ENCODE measurements at places on chromosomes 1 and 21. TPM values are rescaled to one million over a fixed set of nuclear protein-coding genes. Genes with fewer than 3 reads are reported as not detected.
A peak's percentile ranks its signal among the peaks of the same experiment; 100 is the strongest.

- no peak for DNase-seq
Observed at GRCh38 chr1:204992201-204992997, 50.6 kb upstream of the CNTN2 start.

DNA sequence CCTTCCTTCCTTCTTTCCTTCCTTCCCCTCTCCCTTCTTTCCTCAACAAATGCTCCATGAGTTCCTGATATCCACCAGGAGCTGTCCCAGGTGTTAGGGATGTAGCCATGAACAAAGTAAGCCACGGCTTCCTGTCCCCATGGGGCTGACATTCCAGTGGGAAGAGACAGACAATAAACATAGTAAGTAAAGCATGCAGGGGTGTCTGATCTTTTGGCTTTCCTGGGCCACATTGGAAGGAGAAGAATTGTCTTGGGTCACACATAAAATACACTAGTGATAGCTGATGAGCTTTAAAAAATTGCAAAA lies 81.5 kb upstream of the ZBTB40 start:
- no peak for DNase-seq

- no peak for DNase-seq
Observed at GRCh38 chr1:243394601-243395464, 139.0 kb downstream of the SDCCAG8 start.

- peak; percentile 17 for DNase-seq
Observed at GRCh38 chr1:212915245-212916091, 34.9 kb upstream of the VASH2 start.

GRCh38 chr1:205719762-205720161 lies 30.2 kb downstream of the NUCKS1 start:
- DNase-seq, result no peak

GRCh38 chr1:25958465-25958864 lies 39.4 kb downstream of the PAFAH2 start:
- DNase-seq, result peak; percentile 89

DNA sequence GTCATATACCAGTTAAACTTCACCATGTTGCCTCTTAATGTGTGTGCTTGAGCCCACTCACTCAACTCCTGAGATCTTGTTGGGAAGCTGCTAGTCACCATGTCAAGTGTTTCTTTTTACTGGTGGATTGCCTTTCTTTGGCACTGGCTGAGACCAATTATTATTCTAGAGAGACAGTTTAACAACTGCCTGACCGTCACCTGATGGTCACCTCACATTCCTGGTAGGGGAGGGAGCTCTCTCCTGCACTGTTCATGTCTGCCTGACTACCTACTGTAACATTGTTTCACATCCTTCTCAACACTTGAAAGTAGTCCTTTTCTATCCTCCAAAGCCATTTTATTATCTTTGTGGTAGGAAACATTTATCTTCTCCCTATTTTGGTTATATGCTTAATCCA lies 172.3 kb downstream of the RWDD3 start:
- DNase-seq, result no peak

- no peak for DNase-seq
Observed at GRCh38 chr21:36425286-36425685, 40.1 kb downstream of the CHAF1B start.

DNA sequence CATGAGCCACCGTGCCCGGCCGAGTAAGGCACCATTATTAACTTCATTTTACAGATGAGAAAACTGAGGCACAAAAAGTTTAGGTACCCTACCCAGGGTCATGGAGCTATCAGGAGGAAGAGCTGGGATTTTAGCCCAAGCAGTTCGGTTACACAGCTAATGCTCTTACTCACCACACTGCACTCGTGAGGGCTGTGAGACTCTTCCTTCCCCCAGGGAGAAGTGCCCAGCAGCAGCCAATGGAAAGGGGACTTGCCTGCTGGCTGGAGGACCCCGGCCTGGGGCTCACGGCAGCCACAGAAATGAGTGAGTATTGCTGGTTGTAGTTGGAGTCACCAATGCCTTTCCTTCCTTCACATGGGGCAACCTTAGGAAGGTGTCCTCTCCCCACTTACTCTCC lies 5.2 kb upstream of the CSF1 start:
- no peak for DNase-seq

GRCh38 chr21:38352536-38353219 lies 95.9 kb downstream of the KCNJ15 start:
- peak; percentile 73 for DNase-seq

DNA sequence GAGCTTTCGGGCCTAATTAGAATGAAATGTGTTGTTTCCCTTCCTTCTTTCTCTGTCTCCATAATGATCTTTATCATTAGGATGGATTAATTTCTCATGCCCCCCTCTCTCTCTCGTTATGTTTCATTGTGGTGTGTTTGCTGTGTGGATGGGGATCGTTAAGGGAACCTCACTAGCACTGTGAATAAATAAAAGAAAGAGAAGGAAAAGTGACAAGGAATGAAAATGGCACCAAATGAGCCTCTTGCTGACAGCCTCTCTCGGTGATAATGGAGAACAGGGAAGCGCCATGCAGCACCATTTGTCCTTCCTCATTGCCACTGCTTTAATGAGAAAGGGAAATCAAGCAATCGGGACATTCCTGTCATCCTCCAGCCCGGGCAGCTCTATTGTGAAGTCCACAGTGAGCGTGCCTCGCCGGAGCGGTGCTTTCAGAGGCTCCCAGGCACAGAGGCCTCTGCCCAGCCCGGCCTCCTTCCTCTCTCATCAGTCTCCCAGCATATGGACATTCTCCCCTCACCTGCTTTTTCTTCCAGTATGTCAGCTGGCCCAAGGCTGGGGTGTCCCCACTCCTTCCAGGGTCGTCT lies 265.7 kb upstream of the TMEM51 start:
- no peak for DNase-seq

The FABP3 gene
- total RNA-seq, result not detected

DNA sequence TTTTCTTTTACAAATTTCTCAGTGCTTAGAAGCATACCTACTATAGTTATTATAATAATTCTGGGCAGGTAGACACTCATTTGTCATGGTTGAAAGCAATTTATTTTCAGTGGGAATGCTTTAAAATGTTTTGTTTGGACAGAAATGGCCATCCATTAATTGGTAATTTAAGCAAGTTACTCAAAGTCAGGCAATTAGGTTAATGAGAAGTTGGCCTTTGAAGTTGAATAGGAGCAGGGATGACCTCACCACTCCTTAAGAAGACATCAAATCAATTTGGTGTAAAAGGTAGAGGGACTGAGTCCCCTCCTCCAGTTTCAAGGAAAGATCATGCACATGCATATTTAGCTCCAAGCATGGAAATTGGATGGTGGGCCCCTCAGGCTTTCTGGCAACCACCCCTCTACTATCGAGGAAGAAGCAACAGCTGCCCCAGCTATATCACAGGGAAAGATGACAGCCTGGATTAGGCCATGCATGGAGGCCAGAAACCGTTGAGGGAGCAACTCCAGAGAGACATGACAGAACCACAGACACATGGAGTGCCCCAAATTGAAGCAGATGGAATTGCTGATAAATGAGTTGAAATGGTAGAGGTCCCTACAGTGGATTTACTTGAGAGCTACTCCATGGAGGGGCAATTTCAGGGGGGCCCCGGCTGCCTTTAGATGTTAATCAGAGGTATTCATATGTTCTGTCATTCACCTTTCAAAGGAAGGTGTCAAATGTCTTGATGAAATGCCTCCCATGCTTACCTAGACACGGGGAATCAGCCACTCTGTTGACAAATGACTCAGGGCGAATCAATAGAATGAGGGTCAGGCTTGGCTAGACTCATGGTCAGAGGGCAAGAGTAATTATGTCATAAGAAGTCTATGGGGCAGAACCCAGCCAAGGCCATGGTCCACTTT lies 26.7 kb downstream of the HLX start:
- no peak for DNase-seq

GRCh38 chr1:195530961-195531360 lies 1077.3 kb downstream of the KCNT2 start:
- no peak for DNase-seq

GRCh38 chr1:58447886-58448285 lies 98.6 kb downstream of the OMA1 start:
- DNase-seq, result no peak

DNA sequence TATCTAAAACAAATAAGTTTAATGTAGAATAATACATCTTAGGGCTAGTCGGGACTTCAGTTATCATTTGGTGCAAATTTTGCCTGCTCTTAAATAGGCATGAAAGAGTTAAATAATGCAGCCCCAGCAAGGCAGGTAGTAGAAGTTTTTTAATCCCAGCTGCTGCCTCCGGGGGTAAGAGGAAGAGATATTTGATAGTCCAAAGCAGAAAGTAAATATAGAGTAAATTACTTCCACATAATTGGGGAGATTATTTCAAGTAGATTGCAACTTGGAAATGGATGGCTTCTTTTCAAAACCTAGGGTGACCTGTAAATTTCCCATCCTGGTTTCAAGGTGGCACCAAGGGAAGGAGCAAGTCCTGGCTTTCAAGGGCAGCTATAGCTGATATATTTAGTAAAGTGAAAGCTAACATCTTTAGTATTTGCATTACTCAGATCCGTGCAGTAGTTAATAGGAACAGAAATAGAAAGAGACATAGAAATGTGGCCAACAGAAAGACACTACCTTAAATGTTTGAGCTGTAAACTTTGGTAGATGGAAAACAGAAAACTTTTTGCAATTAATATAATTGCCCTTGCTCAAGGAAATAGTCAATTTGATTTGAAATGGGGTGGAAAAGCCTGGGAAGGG lies 109.1 kb downstream of the LMO4 start:
- DNase-seq, result no peak

- no peak for DNase-seq
Observed at GRCh38 chr1:175563236-175563895, 180.0 kb downstream of the TNR start.

The KRTAP20-4 gene
- total RNA-seq, result not detected

GRCh38 chr21:44919111-44919912 lies 1.4 kb downstream of the ITGB2 start:
- no peak for DNase-seq

DNA sequence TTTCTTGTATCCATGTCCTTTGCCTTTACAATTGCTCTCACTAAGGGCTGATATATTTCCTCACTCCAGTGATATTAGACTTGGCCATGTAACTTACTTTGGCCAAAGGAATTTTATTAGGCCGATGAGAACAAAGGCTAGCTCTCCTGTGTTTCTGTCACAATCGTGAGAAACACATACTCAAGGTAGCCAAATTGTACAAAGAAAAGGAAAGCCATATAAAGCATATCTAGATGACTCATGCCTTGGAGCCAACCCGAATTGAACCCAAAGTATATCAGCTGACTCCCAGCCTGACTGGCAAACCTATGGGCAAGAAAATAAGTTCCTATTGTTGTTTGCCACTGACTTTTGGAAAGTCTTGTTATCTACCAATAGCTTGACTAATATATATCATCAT lies 371.7 kb upstream of the LRRC7 start:
- DNase-seq, result peak; percentile 34

- DNase-seq, result no peak
Observed at GRCh38 chr21:28767523-28767922, 225.2 kb downstream of the LTN1 start.

The HCRTR1 gene
- total RNA-seq, result not detected

The SLC44A3 gene
- total RNA-seq, result 0.30 TPM

DNA sequence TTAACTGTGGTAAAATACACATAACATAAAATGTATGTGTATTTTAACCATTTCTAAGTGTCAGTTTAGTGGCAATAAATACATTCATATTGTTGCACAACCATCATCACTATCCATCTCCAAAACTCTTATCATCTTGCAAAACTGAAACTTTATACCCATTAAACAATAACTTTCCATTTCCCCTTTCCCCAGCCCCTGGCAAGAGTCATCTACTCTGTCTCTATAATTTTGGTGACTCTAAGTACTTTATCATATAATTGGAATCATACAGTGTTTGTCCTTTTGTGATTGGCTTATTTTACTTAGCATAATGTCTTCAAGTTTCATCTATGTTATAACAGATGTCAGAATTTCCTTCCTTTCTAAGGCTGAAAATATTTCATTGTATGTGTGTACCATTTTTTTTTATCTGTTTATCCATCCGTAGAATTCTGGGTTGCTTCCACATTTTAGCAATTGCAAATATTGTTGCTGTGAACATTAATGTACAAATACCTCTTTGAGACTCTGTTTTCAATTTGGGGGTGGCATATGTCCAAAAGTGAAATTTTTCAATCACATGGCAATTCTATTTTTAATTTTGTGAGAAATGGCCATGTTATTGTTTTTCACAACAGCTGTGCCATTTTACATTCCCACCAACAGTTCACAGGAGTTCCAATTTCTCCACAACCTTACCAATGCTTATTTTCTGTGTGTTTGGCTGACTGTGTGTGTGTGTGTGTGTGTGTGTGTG lies 153.9 kb upstream of the GORAB start:
- DNase-seq, result no peak

GRCh38 chr21:30994932-30995331 lies 43.3 kb downstream of the KRTAP19-8 start:
- no peak for DNase-seq

The TRIM67 gene
- not detected for total RNA-seq

The FOXD2 gene
- 1.1 TPM for total RNA-seq

DNA sequence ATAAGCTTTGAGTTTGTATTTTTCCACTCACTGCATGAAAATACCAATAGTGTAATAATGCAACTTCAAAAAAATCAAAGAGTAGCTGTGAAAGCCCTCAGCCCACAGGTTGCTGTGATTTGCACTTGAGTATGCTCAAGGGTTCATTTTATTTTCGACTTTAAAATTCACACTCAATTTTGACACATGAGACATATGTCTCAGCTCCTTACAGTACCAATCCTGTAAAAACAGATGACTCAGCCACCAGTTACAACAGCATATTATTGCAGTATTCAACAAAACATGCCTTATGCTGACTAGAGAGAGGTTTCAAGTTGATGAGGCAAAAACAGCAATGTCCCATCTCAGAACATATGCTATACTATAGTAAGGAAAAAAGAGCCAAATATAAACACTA lies 66.1 kb downstream of the CYYR1 start:
- DNase-seq, result peak; percentile 76

DNA sequence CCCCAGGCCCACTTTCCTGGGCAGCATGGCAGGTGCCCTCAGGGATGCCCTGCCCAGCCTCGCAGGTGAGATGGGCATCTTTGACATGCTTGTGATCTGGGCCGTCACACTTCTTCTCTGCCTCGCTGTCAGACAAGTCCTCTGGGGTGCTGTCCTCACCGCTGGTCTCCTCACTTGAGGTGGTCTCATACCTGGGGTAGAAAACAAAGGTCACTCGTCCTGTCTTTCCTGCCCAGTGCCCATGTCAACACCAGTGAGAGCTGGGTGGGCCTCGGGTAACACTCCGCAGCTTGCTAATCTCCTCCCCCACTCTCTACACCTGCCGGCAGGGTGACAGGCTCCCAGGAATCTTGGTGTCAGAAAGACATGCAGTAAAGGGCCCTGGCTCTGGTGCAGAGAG lies 50.9 kb downstream of the KANK4 start:
- no peak for DNase-seq

All from HT1080 (cell line).